ENCODE measurements at places on chromosomes 5 and 9.
A peak's percentile ranks its signal among the peaks of the same experiment; 100 is the strongest.

GRCh38 chr5:148585988-148586387 lies 68.3 kb downstream of the HTR4 start:
- no peak for DNase-seq

- DNase-seq = no peak
Observed at GRCh38 chr5:116516021-116516420, 58.6 kb downstream of the SEMA6A start.

DNA sequence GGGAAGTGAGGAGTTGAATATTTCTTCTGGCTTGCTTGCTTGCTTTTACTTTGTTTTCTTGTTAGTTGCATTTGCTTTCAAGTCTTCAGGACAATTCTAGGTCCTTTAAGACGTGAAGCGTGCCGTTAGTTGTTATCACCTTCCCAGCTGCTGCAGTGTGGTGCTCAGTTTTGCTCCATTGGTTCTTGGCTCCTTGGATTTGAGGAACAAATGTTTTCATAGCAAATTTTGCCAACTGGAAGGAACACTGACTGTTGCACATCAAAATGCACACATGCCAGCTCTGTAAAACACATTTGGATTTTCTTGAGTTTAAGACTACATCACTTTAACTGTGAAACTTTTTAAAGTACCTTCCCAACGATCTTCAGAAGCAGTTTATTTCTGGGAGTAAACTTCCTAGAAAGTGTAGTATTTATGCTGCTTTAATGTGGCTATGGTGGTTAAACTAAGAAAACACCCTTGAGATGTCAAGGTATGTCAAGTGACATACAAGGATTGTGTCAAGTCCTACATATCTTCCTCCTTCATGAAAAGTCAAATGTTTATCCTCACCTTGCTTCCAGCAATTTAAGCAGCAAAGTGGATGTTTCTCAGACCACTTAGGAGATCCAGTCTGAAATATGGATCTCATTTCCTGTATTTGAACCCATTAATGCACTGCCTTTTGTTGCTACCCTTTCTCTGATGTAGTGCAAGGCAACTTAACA lies 24.9 kb downstream of the MOCS2 start:
- DNase-seq = no peak

DNA sequence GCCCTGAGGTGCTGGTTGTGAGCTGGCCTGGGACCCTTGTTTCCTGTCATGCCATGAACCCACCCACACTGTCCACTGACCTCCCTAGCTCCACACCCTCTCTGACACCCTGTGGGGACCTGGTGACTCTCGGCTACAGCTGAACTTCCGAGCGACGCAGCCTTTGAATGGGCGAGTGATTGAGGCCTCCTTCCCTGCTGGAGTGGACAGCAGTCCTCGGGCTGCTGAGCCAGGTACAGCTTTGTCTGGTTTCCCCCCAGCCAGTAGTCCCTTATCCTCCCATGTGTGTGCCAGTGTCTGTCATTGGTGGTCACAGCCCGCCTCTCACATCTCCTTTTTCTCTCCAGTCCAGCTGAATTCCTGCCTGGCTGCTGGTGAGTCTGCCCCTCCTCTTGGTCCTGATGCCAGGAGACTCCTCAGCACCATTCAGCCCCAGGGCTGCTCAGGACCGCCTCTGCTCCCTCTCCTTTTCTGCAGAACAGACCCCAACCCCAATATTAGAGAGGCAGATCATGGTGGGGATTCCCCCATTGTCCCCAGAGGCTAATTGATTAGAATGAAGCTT lies 6.1 kb downstream of the CA9 start:
- DNase-seq = no peak

DNA sequence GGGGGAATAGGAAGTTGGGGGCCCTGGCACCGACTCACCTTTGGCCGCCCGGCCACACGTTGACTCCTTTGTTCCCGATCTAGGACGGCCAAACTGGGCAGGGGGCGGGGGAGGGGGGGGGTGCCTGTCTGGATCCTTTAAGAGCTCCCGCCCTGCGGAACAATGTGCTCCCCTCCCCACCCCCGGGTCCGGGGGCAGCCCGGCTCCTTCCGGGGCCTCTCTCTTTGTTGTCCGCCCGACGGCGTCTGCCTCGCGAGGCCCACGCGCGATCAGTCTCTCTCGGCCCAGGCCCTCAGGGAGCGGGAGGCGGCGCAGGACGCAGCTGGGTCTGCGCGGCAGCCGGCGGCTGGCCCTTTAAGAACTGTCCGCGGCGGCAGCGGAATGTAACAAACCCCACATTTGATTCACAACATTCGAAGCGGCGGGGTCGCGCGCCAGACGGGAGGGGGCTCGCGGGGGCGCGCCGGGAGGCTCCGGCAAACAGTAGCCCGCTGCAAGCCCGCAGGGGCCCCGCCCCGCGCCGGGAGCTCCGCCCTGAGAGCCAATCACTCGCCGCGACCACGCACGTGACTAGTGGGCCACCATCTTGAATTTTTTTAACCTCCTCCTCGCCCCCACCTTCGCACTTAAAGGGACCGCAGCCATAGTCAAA lies at the start of gene RNF44:
Gene RNF44, minus strand, starts transcription at position 501 of the 652 bp plus-strand sequence. CDS start 4,930 bp downstream, outside the sequence.
- peak; percentile 97 for DNase-seq

GRCh38 chr5:37552770-37553719 lies 173.9 kb downstream of the WDR70 start:
- DNase-seq = no peak

- DNase-seq = no peak
Observed at GRCh38 chr5:99724732-99725290, 796.0 kb upstream of the CHD1 start.

DNA sequence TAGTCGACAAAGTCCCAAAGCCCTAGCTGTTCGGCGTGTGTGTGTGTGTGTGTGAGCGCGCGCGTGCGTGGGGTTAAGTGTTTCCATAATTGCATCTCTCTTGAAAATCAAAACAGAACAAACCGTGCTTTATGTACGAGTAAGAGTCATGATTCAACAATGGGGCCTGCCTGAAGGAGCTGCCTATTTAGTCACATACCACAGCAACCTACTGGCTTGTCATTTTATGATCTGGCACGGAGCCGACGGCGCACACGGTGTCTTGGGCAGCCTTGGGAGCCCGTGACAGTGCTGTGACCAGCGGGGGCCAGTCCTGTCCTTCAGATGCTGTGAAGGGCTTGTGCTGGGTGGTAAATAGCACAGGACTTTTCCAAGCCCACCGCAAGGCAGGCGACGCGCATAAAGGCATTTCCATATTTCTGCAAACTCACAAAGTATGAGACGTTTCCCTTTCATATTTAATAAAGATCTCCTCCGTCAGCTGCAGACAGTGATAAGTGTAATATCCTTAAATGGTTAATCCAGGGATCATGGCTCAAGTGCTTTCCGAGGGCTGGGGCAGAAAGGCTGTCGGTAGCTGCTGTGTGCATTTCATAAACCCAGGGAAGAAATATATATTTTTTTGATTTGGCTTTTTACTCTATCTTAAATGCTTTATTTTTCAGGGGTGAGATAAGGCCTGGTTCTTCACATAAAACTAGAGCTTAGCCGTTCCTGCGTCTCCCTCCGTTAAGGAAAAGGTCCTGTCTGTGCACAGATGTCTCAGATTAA lies 270.2 kb upstream of the IRX1 start:
- no peak for DNase-seq

DNA sequence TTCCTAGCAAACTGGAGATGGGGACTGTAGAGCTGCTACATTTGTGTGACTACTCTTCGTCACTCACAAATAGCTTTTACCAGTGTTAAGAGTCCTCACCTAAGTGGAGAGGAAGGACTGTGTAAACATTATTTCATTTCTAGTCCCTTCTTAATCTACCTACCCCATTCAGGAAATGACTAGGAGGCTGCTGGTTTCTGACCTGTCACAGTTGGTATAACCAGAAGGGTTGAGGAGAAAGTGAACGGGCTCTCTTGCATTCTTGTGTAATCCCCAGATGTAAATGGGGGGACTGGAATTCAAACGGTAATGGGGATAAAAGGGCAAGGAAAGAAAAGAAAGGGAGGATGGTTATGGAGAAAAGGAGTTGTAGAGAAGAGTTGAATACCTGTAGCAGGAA lies 35.4 kb upstream of the BNIP1 start:
- DNase-seq = no peak

DNA sequence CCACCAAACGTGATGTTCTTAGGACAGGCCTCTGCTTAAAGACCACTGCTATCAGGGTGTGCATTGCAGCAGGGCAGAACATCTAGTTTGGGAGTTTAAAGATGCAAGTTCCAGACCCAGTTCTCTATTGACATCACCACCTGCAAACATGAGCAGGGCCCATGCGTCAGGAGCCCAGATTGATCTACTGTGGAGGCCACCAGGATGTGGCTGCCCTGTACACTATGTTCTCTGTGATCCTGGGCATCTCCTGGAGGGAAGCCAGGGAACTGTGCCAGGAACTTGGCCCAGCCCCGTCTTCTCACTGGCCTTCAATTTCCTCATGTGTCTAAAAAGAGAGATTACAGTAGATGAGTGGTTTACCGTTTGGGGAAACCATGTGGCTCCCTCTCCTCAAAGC lies 87.1 kb downstream of the PDE6A start:
- DNase-seq = no peak

DNA sequence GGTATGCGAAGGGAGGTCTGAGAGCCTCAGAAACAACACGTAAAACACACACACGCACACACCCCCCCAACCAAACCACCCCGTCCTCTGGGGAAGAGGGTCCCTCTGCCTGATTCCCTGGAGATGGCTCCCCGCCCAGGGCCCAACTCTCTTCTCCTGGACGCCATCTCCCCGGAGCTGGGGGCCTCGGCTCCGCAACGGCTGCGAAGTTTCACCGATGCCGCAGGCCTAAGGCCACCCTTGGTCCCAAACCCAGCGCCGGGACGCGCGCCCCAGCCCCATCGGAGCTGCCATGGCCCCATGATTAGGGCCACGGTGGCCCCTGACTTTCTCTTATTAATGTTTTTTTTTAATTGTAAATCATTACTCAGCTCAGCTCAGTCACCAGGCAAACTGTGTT lies 181.4 kb upstream of the TBCA start:
- no peak for DNase-seq

GRCh38 chr5:95958310-95959014 lies 3.2 kb downstream of the ELL2 start:
- no peak for DNase-seq

DNA sequence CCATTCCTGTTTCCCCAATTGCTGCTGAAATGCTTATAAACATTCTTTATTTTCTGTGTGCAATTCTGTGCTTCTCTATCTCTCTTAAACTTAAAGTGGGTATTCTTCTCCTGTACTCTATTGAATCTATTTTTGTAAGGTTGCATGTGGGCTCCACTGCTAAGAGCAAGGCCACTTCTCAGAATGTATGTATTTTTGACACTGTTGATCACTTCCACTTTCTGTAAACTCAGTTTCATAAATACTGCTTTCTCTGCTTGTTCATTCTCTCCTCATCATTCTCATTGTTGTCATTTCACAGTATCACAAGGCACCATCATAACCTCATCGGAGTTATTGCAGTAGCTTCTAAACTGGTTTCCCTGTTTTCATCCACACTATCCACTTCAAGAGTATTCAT lies 483.0 kb upstream of the CDH18 start:
- DNase-seq = no peak

- DNase-seq = no peak
Observed at GRCh38 chr9:105318729-105319191, 74.3 kb downstream of the SLC44A1 start.

DNA sequence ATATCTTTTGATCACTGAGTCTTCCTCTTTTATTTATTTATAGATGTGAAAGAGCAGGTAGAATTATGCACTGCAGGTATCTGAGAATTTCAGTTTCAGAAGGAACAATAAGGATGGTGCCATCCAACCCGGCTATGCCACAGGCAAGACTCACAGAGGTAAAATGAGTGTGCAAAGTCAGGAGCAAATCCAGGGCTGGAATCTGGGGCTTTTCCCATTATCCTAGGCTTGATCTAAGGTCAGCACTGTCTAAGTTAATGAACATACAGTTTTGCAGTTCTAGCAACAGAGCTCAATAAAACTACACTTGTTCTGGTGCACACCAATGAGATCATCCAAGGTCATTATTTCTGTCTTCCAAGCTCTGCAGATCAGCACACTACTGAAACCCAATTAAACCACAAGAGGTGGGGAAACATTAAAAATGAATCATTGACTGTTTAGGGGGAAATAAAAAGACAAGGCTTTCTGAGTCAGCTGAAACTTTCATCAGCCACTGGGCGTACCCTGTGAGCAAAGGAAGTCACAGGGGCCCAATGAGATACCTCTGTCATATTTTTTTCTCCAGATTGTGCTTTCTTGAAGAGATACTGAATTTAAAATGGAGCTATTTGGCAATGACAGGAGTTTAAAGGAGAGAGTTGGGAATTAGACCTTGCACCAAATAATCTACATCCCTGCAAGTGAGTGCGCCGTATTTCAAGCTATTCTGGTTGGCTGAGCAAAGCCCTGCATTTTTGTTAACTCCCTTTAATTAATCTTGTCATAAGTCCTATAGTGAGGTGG lies 662.2 kb upstream of the ZNF608 start:
- DNase-seq = no peak

All from effector memory CD4-positive, alpha-beta T cell (primary cell).